ENCODE measurements at places on chromosomes 5 and 9. TPM values are rescaled to one million over a fixed set of nuclear protein-coding genes. Genes with fewer than 3 reads are reported as not detected.

Gene DND1
- total RNA-seq: 2.1 TPM

Gene IL4
- total RNA-seq: 2.1 TPM

DNA sequence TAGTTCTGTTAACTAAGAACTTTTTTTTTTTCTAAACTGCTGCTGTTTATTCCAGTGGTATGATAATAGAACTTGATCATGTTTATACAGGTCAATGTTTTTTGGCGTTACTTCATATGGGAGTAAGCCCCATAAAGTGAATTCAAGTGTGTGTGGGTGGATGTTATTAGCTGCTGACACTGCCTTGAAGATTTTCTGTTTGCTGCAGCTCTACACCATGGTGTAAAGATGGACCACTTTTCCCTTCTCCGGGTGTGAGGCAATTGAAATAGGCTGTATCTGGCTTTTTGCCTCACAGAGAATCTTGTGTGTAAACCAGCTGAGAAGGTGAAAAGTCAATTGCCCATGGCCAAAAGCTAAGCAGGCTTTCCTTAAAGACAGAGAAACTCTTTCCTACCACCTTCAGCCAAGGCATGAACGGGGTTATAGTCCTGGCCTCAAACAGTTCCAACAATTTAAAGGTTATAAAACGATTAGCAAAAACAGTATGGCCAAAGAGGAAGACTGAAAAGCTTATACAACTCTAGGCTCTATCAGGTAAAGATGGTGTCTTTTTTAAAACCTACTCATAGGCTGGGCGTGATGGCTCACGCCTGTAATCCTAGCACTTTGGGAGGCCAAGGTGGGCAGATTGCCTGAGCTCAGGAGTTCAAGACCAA is 33.9 kb upstream of the ABCA1 start:
- no peak for DNase-seq

DNA sequence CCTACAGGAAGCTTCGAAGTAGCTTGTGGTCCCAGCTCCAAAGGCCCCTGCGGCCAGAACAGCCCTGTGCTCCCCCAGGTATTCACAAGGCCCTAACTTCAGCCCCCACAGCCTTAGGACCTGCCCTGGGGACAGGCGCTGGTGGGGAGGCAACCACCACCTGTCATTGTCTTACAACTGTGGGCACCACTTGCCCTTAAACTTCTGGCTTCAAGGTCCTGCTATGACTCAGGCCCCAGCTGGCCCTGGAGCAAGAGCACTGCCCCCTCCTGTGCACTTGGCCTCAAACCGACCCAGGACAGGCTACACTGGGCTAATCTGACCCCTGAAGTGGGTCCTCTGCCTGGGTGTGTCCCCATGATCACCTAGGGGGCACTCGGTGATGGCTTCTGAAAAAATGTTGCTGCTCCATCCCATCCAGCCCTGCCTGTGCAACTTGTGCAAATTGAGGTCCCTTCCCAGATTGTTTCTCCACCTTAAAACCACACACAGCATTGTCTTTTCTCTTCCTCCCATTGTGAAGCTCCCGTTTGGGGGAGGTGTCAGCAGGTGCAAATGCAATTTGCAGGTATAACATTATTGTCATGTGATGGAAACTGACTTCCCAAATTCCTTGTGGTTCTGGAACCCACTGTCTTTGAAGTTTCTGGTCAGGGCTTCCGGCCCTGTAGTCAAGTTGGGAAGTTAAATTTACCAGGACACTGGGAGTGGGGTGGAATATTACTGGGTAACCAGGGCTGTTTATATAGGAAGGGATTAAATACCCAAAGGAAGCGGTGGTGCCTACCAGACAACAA is 1.1 kb upstream of the PROB1 start:
- DNase-seq: no peak

DNA sequence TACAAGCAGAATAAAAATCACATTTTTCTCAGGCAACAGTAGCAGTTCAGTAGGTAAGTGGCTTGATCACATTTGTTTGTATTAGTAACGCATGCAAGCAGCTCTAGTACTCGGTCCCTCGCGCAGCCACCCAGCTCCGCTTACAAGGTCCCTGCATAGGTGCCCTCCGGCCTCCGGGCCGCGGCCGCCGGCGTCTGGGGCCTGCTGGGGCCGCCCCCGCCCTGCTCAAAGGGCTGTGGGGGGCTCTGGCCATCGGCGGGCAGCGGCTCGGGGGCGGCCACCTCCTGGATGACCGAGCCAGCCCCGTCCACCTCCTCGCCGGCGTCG is 50.2 kb upstream of the UBAC1 start:
- DNase-seq: no peak

Gene TNFSF8
- total RNA-seq: 47.3 TPM

- DNase-seq: no peak
These were observed 17.9 kb downstream of the SLC36A3 start for GRCh38 chr5:151285683-151286082.

Gene CMYA5
- 0.10 TPM for total RNA-seq

DNA sequence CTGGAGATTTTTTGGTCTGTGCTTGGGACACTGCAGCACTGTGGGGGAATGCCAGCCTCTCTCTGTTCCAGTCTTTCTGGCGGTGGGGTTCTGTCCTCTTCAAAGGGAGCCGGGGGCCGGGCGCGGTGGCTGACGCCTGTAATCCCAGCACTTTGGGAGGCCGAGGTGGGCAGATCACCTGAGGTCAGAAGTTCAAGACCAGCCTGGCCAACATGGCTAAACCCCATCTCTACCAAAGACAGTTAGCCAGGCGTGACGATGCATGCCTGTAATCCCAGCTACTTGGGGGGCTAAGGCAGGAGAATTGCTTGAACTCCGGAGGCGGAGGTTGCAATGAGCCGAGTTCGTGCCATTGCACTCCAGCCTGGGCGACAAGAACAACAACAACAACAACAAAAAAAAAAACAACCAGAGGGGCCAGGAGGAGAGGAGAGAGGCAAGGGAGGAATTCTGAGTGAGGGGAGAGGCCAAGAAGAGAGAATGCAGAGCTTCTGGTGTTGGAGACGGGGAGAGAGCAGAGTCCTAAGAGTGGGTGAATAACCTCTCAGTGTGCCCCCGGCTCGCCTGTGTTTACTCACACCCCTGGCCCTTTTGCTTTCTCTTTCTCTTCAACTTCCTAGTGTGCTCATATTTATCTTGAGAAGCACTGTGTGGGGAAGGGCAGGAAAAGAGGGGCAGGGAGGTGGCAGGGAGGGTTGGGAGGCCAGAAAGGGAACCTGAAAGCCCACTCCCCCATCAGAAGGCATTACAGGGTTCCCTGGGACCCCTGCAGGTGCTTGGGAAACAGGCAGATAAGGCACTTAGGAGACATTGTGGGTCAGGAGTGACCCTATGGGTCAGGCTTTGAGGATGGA is 3.2 kb upstream of the SET start:
- DNase-seq: no peak

DNA sequence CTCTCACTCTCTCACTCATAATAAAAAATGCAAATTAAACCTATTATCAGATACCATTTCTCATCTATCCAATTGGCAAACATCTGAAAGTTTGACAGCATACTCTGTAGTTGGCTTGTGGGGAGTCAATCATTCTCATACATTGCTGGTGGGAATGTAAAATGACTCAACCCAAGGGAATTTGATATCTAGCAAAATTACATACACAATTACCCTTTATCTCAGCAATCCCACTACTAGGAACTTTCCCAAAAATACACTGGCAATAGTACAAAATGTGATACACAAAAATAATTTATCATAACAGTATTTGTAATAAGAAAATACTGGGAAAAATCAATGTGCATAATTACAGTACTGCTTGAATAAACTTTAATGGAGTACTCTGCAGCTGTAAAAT is 731.3 kb downstream of the DTWD2 start:
- DNase-seq: no peak

DNA sequence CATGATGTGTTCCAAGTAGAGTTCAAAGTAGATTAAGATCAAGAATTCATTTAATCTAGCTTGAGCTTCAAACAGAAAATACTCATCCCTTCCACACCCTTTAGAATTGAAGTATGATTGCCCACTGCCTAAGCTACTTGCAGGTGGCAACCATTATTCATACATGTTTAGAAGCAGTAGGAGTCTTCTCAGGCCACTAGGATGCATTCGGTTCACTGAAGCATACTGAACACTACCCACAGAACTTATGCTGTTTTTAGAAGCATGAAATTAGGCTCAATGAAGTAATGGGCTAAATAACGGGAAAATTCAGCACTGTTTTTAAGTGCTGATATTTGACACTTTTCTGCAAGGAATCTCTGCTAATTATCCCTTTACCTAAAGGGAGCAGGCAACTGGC is 263.4 kb downstream of the DEPDC1B start:
- DNase-seq: no peak

- no peak for DNase-seq
These were observed 3.5 kb downstream of the RALGDS start for GRCh38 chr9:133117271-133118178.

DNA sequence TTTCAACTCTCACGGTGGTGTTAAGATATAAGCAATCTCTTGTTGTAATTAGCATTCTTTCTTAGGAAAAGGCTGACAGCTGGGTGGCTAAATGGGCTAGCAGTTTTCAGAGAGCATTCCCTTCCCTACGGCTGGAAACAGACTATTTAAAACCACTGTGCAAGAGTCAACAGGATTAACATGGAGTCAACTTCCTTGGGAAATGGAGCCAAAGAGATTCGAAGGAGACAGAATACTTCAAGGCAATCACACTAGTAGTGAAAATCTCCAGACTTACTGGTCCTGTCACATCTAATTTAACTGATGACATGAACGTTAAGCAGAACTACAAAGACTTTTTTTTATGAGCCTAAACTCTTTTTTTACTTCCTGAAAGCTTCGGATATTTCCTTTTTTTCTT is 453.3 kb upstream of the ITGA1 start:
- DNase-seq: no peak

DNA sequence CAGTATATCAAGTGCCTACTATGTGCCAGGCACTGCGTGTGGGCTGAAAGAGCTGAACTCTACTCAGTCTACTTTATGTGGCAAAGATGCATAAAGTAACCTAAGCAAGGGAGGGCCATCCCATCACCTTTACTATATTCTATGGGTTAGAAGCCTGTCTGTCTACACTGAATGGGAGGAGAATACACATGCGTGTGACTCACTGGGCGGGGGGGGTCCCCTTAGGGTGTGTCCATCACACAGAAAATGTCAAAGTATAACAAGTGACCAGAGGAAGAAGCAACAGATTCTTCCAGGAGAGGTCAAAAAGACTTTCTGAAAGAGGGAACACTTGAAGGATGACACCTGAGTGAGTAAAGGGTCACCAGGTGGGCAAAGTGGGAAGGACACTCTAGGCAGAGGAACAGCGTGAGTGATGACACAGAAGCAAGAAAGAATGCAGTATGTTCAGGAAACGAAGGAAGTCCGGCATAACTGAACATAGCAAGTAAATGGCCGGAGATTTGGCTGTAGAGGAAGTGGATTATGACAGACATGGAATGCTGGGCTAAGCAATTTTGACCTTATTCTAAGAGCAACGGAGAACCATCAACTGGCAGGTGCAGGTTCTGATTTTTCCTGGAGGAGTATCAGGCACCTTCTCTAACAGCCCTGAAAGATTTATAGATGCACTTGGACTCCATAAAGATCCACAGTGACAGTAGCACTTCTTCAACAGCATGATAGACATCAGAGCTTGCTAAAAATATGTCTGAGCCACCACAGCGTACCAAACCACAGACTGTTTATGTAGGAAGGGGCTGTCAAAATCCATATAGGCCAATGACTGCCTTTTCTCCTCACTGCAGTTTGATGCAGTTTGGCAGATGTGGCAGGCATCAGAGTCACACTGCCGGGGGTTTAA is 8.0 kb upstream of the WHRN start:
- DNase-seq: no peak

- DNase-seq: no peak
These were observed 126.4 kb upstream of the OSMR start for GRCh38 chr5:38719403-38719802.

DNA sequence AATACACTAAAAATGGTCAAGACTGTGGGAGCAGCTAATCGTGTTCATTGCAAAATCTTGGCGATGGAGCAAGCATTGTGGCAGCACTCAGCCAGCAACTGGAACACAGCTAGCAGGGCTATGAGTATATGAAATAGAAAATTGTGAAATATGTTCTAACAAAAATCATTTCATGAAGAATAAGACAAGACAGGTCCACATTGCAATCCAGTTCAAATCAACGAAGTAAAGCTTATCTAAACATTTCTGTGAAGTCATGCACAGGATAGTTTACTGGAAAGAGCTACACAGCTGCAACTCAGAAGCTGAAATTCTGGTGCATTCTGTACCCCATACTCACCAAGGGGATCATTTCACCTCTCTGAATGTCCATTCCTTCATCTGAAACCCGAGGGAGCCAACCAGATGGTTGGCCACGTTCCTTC is 5.3 kb upstream of the NFIL3 start:
- no peak for DNase-seq

DNA sequence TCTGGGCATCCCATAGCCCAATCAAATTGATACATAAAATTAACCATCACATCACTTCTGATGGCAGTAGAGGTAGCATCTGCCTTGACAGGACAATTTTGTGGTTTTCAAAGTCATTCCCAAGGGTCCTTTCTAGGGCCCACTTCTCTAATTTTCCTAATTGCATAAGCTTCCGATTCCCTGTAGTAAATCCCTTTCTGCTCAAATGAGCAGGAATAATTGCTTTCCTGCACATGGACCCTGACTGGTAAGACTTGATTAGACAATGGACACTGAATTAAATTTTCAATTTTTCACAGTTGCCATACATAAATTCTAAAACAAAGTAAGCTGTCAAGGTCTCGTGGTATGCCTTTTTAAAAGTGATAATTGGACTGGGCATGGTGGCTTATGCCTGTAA is 22.0 kb upstream of the IL17B start:
- DNase-seq: no peak

DNA sequence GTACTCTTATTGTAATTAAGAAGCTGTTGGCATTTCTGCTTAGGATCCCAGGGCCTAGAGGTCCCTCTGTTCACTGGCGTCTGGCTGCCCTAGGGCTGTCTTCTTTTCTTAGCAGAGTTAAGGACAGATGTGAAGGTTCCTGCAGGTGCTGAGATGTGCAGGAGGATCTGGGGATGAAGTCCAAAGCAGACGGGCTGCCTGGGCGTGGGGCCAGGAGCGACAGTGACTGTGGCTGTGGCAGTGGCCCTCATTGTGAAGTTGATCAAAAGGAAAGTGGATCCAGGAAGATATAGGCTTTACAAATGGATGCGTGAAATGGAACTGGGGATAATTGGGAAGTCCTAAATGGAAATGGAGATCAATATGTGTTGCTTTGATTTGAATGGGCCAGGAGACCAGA is 19.1 kb upstream of the SH3PXD2B start:
- DNase-seq: no peak

DNA sequence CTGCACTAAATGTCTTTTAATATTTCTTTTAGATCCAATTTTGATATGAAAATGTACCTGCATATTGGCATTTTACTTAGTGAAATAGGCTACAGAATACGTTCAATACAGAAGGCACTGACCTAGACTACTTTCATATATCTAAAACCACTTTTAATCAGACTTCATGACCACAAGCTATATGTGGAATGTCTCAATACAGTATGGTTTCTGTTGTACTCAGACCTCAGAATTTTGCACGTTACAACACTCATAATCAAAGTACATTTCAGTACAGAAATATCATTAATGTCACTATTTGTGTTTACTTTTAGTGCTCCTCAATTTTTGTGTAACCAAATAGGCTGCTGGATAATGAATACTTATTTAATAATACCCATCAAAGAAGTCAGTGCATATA is 74.8 kb downstream of the MEF2C start:
- DNase-seq: no peak

Data from CD4-positive, CD25-positive, alpha-beta regulatory T cell (primary cell).